HFF-Myc (cell line): ENCODE measurements at places on chromosomes 4 and X.

- peak; percentile 74 for DNase-seq
Measured at GRCh38 chrX:46180258-46180687, 364.9 kb downstream of the ZNF674 start.

DNA sequence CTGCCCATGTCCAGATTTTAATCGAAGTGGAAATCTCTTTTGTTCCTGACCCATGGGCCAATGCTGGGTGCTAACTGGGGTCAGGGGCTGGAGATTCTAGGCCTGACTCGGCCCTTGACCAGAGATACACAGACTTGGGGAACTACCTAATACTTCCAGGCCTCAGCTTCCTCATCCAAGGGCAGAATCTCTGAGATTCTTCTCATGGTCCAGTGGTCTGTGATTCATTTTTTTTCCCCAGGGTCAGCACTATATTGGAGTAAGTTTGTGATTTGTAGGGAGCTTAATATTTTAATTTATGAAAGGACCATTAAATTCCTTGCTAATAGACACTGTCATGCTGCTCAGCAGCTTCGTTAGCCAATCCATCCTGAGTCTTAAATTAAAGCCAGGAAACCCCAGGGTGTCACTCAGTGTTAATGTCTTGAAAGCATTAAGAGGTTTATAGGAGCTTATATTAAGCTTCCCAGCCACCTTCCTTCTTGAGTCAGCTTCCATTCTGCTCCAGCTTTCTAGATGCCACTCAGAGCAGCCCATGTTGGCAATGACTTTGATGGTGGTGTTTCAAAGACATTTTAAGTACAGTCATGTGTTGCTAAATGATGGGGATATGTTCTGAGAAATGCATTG, 27.0 kb upstream of the PROM1 start:
- no peak for DNase-seq

GRCh38 chr4:3343358-3343757, 50.5 kb downstream of the RGS12 start:
- DNase-seq: no peak

GRCh38 chr4:184613405-184613804, 35.8 kb downstream of the CASP3 start:
- DNase-seq: no peak

- DNase-seq: no peak
Measured at GRCh38 chr4:122703868-122704267, 28.6 kb upstream of the BBS12 start.

DNA sequence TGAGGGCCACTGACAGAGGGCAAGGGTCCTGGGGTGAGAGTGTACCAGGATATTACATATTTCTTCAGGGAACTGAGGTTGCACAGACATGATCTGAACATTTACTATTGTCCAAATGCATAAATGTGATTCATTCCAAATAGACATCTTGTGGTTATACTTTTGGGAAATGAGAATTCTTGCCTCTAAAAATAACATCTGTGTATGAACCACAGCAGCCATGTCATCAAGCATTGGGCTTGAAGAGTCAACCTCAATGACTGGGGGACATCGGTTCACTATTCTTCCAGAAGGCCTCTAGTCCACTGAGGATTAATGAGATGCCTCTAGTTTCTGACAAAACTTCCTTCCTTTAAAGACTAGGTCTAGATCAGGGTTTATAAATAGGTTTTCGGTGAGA, 193.1 kb upstream of the GPC4 start:
- DNase-seq: no peak

DNA sequence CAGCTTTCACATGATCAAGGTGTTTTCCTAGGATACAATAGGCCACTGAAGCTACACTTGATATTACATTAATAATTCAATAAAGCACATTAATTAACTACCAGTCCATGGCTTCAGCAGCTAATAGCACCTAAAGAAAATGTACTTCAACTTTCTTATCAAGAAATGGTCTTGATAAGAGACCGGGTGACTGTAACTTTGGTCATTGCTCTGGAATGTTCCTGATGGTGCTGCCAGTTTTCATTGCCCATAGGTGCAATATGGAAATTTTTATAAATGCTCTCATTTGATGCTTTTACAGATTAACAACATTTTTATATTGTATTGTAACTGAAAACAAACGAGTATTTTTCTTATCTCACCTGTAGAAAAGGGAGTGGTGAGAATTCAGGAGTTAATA, 165.4 kb downstream of the SHROOM3 start:
- DNase-seq: no peak

GRCh38 chr4:124123181-124123580, 589.4 kb downstream of the ANKRD50 start:
- no peak for DNase-seq

DNA sequence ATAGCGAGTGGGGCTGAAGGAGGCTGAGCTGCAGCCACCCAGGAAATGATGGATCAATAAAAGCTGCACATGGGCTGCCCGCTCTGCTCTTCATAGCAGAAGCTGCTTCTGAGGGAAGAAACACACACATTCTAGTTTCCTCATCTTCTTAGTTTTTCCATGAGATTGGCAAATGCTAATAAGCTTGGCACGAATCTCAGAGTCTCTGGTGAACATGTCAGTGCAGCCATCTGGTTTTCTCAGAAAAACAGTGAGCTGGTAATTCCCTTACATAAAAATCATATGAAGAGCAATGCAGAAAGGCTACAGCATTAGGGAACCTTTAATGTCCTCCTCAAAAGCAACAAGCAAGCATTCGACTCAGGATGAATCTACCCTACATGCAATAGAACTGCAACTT, 69.9 kb downstream of the GATB start:
- no peak for DNase-seq

GRCh38 chr4:16026160-16026761, 57.6 kb downstream of the PROM1 start:
- DNase-seq: no peak
